ENCODE measurements at places on chromosomes 5 and 9. TPM values are rescaled to one million over a fixed set of nuclear protein-coding genes. Genes with fewer than 3 reads are reported as not detected.

GRCh38 chr5:117621921-117622320 lies 1047.3 kb upstream of the SEMA6A start:
- H3K4me3 ChIP-seq, result no peak overlapping the region
- no peaks in the 10 kb centered on the region for H3K36me3 ChIP-seq
- no peaks in the 10 kb centered on the region for H3K27me3 ChIP-seq
- no peak overlapping the region for H3K27ac ChIP-seq

Gene EDIL3
- 38.3 TPM for total RNA-seq

Gene TRIP13
- not detected for total RNA-seq

GRCh38 chr5:90855296-90856010 lies 296.9 kb downstream of the ADGRV1 start:
- no peaks in the 10 kb centered on the region for H3K27me3 ChIP-seq
- H3K4me1 ChIP-seq, result no peaks in the 10 kb centered on the region
- no peak overlapping the region for H3K4me3 ChIP-seq
- no peak overlapping the region for H3K27ac ChIP-seq
- no peaks in the 10 kb centered on the region for H3K36me3 ChIP-seq

- H3K27me3 ChIP-seq, result no peaks in the 10 kb centered on the region
- peaks cover 15% of the 10 kb centered on the region for H3K36me3 ChIP-seq
- no peak overlapping the region for H3K4me3 ChIP-seq
Observed at GRCh38 chr9:120436446-120436845, 143.5 kb downstream of the CDK5RAP2 start.

Gene GMCL2
- total RNA-seq, result not detected

Gene OR1Q1
- total RNA-seq, result not detected

DNA sequence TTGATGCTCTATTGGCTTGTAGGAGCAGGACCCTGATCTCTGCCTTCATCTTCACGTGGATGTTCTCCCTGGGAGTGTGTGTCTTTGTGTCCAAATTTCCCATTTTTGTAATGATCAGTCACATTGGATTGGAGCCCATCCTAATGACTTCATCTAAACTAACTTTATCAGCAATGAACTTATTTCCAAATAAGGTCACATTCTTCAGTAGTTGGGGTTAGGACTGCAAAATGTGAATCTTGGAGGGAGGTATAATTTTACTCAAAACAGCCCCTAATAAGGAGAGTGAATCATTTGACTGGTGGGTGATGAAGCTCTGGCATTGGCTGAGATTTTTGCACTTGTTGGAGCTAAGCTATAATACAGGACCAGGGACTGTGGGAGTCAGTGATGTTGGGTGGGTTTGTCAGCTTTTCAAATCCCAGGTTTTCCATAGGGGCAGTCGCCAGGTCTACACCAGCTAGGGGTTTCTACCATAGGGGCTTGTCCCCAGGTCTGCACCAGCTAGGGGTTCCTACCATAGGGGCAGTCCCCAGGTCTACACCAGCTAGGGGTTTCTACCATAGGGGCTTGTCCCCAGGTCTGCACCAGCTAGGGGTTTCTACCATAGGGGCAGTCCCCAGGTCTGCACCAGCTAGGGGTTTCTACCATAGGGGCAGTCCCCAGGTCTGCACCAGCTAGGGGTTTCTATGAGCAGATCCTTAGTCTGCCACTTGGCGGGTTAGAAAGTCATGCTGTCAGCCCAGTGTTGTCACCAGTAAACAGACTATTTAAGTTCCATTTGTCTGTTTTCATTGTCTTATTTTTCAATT lies 382.6 kb upstream of the DAP start:
- H3K27ac ChIP-seq, result no peak overlapping the region
- no peak for DNase-seq
- H3K36me3 ChIP-seq, result no peaks in the 10 kb centered on the region
- H3K27me3 ChIP-seq, result no peaks in the 10 kb centered on the region
- no peaks in the 10 kb centered on the region for H3K4me1 ChIP-seq

Gene INSL6
- total RNA-seq, result not detected

DNA sequence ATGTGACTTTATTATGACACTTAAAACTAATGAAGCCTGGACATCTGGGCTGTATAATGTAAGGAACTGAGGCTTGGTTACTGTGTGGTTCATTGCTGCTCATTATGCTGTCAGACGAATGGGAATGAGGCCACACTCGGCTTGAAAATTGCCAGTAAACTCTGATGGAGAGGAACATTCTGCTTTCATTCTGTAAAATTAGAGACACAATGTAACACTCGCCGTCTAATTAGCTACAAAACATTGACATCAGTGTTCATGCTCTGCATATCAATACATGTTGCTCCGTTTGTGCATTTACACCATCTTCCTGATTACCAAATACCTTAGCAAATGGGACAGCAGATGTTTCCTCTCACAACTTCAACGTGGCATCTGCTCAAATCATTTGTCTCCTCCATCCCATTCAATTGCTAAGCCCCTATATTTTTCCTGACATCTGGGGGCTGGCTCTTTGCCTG lies 133.0 kb downstream of the SLC28A3 start:
- no peak overlapping the region for H3K4me3 ChIP-seq
- no peaks in the 10 kb centered on the region for H3K27me3 ChIP-seq
- no peak for DNase-seq
- no peaks in the 10 kb centered on the region for H3K4me1 ChIP-seq

GRCh38 chr5:55101556-55102276 lies 730 bp upstream of the GZMA start:
- H3K27ac ChIP-seq, result no peak overlapping the region
- no peaks in the 10 kb centered on the region for H3K27me3 ChIP-seq
- no peaks in the 10 kb centered on the region for H3K36me3 ChIP-seq
- no peaks in the 10 kb centered on the region for H3K4me1 ChIP-seq
- no peak for DNase-seq
- H3K4me3 ChIP-seq, result no peak overlapping the region

Gene PDZD2
- total RNA-seq, result 11.7 TPM

GRCh38 chr9:92147030-92147851 lies 32.0 kb upstream of the SPTLC1 start:
- H3K4me1 ChIP-seq, result no peaks in the 10 kb centered on the region
- no peaks in the 10 kb centered on the region for H3K27me3 ChIP-seq
- DNase-seq, result peak; percentile 82
- peak overlapping the region; percentile 57 for H3K27ac ChIP-seq

Gene CD14
- 96.9 TPM for total RNA-seq

- H3K27me3 ChIP-seq, result no peaks in the 10 kb centered on the region
- DNase-seq, result no peak
- no peak overlapping the region for H3K4me3 ChIP-seq
- H3K4me1 ChIP-seq, result no peaks in the 10 kb centered on the region
- H3K36me3 ChIP-seq, result no peaks in the 10 kb centered on the region
Observed at GRCh38 chr5:175321927-175322532, 122.0 kb downstream of the DRD1 start.

DNA sequence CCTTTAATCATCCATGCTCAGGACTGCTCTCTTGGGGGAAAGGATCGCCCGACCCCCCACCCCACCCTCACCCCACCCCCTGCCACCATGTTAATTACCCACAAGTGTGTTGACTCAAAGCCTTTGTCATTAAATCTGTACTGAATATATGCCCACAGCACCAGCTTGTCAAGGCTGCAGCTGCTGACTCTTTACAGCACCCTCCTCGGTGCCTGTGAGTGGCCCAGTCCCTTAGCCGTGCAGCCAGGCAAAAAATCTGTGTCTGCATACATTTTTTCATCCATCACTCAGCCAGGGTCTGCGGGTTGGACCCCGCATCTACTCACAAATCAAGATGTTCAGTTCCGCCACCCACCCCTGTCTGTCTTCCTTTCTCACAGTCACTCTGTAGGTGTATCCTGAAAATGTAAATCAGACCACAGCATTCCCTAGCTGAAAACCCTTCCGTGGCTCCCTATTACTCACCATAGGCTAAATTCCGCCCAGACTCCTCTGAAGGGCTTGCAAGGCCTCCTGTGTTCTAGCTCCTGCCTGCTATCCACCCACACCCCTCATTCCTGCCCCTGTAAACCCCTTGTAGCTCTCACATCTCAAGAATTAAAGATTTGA lies 53.7 kb upstream of the KCNIP1 start:
- no peaks in the 10 kb centered on the region for H3K27me3 ChIP-seq
- H3K27ac ChIP-seq, result no peak overlapping the region
- no peak overlapping the region for H3K4me3 ChIP-seq
- DNase-seq, result no peak
- H3K4me1 ChIP-seq, result no peaks in the 10 kb centered on the region

GRCh38 chr5:74257645-74258313 lies 382.7 kb downstream of the ENC1 start:
- DNase-seq, result peak; percentile 90
- H3K27ac ChIP-seq, result peak overlapping the region; percentile 60
- no peak overlapping the region for H3K4me3 ChIP-seq
- H3K36me3 ChIP-seq, result no peaks in the 10 kb centered on the region
- H3K4me1 ChIP-seq, result no peaks in the 10 kb centered on the region

DNA sequence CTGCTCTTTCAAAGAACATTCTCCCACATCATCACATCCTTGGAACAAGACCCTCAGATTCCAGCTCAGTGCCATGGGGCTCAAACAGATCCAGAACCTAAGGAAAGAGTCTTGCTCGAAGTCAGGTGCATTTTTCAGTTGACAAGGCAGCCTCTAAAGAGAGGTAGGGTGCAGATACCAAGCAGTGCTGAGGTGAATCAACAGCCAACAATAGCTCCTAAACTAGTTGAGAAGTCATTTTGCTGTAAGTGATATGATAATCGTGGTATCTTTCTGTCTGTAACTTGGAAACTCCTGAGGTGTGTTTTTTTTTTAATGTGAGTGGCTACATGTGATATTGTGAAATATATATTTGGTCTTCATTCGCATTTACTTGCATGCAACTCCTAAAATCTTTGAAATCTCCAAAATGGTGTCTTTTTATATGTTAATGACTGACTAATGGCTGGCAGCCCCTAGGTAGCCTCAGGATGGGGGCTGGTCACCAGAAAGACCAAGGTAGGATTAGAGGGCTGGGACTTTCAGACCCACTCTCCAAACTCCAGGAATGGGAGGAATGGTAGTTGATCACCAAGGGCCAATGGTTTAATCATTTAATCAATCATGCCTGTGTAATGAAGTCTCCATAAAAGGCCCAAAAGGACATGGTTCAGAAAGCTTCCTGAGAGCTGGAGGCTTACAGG lies 96.6 kb downstream of the SERINC5 start:
- no peak overlapping the region for H3K4me3 ChIP-seq
- H3K27ac ChIP-seq, result no peak overlapping the region
- no peaks in the 10 kb centered on the region for H3K4me1 ChIP-seq
- DNase-seq, result no peak

GRCh38 chr5:139078345-139078744 lies 119.8 kb downstream of the SIL1 start:
- H3K36me3 ChIP-seq, result no peaks in the 10 kb centered on the region
- H3K4me3 ChIP-seq, result no peak overlapping the region
- no peaks in the 10 kb centered on the region for H3K27me3 ChIP-seq
- DNase-seq, result no peak
- H3K27ac ChIP-seq, result no peak overlapping the region

DNA sequence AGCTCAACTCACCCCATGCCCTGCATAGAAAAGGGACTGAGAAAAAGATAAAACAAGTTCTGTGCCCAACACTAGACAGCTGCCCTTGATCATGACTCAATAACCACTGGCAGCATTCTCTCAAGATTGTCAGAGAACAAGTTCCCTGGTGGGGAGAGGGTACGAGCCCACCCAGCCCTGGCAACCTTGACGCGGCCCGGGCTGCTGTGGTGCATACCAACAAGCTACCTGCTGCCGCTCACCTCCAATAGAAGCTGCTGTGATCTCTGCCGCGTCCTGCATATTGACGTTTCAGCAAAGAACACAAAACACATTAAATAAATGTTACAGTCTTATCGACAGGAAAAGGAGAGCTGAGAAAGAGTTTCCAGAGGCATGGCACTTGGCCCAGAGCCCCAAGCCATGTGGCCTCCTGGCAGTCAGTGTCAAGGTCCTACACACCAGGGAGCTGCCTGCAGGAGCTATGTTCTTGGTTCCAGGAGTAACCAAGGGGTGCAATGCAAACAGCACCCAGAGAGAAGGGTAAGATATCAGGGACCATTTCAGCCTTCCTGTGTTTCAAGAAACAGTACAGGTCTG lies 28.3 kb downstream of the WHRN start:
- no peaks in the 10 kb centered on the region for H3K27me3 ChIP-seq
- DNase-seq, result no peak
- peaks cover 22% of the 10 kb centered on the region for H3K36me3 ChIP-seq
- no peak overlapping the region for H3K4me3 ChIP-seq
- no peak overlapping the region for H3K27ac ChIP-seq
- no peaks in the 10 kb centered on the region for H3K4me1 ChIP-seq

DNA sequence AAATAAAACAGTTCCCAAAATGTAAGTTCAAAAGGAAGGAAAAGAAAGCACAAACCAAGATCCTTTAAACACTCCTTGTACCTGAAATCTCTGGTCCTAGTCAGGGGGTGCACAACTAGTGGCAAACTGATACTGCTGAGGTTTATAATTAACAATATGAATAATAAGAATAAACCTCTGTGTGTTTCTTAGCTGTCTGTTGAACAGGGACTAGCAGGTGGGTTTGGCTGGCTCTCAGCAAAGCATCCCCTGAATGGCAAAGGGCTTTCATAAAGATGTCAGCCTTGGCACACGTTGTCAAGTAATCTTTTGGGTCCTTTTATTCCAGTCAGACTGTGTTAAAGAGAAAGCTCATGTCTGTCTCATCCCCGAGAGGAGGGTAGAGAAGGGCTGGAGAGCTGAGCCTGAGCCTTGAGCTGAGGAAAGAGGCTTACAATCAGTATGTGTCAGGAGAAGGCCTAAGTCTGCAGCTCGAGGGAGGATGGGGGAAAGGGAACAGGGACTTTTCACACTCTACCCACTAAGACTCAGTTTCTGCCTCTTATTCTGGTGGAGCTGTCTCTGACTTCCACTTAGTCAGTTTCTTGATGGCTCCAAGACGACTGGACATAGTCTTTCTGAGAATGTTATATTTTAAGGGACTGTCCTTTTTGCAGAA lies 123.0 kb downstream of the GALNT10 start:
- H3K36me3 ChIP-seq, result no peaks in the 10 kb centered on the region
- H3K4me3 ChIP-seq, result no peak overlapping the region
- no peaks in the 10 kb centered on the region for H3K4me1 ChIP-seq

GRCh38 chr5:130045334-130045733 lies 141.1 kb downstream of the CHSY3 start:
- H3K27me3 ChIP-seq, result no peaks in the 10 kb centered on the region
- DNase-seq, result no peak
- no peak overlapping the region for H3K4me3 ChIP-seq
- H3K4me1 ChIP-seq, result no peaks in the 10 kb centered on the region
- no peak overlapping the region for H3K27ac ChIP-seq

DNA sequence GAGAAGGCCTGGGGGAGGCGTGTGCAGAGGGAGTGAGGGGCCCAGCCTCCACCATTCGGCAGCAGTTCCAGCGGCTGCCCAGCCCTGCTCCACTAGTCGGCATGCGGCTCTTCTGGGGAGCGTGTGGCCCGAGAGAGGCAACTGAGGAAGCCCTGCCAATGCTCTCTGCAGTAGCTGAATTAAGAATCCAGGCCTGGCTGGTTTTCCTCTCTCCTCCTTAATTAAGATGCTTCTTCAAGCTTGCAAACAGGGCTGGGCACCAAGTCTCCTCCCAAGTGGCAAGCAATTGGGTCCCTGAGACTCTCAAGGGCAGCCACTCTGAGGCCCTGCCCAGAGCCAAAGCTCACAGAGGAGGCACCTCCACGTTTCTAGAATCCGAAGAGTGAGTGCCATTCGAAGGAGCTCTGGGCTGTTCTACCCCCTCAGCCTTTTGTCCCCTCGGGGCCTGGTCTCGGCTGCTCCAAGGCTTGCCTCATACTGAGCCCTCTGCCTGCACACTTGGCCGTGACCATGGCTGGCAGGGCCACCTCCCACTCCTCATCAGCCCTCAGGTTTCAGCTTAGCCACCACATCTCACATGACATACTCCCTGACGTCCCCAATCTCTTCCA lies 75.4 kb upstream of the LRRTM2 start:
- DNase-seq, result peak; percentile 30
- no peak overlapping the region for H3K4me3 ChIP-seq
- H3K4me1 ChIP-seq, result peaks cover 37% of the 10 kb centered on the region

GRCh38 chr5:114358329-114358728 lies 3.5 kb upstream of the KCNN2 start:
- peaks cover 27% of the 10 kb centered on the region for H3K27me3 ChIP-seq
- H3K36me3 ChIP-seq, result no peaks in the 10 kb centered on the region
- no peak overlapping the region for H3K4me3 ChIP-seq
- H3K4me1 ChIP-seq, result peaks cover 22% of the 10 kb centered on the region

Gene HTR4
- total RNA-seq, result 16.1 TPM

Measured in sigmoid colon (tissue), 7 donors.